Osteoblast (primary cell): ENCODE measurements at places on chromosomes 11 and 22. TPM values are rescaled to one million over a fixed set of nuclear protein-coding genes. Genes with fewer than 3 reads are reported as not detected.
A peak's percentile ranks its signal among the peaks of the same experiment; 100 is the strongest.

Gene SLC35E4
- total RNA-seq: 13.0 TPM in 2 replicates

Gene RIMBP3B
- 0.29 TPM in 1 of 2 replicates, not detected in the other for total RNA-seq

Gene PRRG4
- total RNA-seq: 0.29 and 0.36 TPM in 2 replicates

Gene BTG4
- total RNA-seq: 0.29 TPM in 1 of 2 replicates, not detected in the other

Gene KCNJ1
- not detected in 2 replicates for total RNA-seq

Gene CDC42EP2
- total RNA-seq: 15.0 and 15.6 TPM in 2 replicates

Gene CRACR2B
- 0.59 and 0.72 TPM in 2 replicates for total RNA-seq

Gene ROM1
- total RNA-seq: 6.5 TPM in 2 replicates

Gene TEX12
- total RNA-seq: 0.59 TPM in 1 of 2 replicates, not detected in the other

Gene NTM
- 48.1 and 92.8 TPM in 2 replicates for total RNA-seq

Gene OR6T1
- total RNA-seq: not detected in 2 replicates

Gene PYGM
- total RNA-seq: 0.29 and 0.36 TPM in 2 replicates

Gene OR6Q1
- not detected in 2 replicates for total RNA-seq

Gene BTBD18
- not detected in 2 replicates for total RNA-seq

- peaks cover 15% of the 10 kb centered on the region for H3K4me1 ChIP-seq
- no peak overlapping the region for H3K4me3 ChIP-seq
- no peaks in the 10 kb centered on the region for H3K27me3 ChIP-seq
Measured at GRCh38 chr11:9493492-9493891, 32.7 kb downstream of the ZNF143 start.

DNA sequence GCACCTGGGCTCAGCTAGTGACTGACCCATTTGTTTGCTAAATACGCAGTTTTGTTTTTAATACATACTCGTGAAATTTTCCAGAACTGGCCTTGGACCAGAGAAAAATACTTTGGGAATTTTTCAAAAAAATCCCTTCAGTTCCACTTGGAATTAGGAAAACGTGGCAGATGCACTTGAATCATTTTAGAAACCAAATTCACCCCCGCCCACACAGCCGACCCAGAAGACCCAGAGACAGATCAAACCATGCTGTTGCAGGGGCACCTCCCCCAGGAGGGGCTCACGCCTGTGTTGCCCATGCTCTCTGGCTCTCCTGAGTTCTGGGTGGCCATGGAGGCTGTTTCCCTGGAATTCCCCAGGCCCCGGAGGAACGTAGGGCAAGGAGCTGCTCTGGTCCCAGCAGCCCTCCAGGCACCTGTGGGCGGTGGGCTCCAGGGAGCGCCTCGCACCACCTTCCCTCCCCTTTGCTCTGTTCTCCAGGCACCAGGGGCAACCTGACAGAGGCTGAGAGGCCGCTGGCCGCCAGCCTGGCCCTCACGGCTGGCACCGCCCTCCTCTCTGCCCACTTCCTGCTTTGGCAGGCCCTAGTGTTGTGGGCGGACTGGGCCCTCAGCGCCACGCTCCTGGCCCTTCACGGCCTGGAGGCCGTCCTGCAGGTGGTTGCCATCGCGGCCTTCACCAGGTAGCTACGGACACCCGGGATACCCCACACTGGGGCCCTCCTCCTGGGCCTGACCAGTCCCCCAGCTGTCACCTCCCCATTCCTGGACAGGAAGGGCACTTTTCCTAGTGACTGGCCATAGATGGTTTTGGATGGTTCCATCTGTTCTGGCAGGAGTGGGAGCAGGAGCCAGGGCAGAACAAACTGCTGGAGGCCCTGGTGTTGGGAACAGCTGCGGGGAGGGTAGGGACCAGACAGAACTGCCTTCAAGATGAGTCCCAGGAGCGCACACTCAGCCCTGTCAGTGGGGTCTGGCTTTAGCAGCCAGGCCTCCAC lies 3.3 kb upstream of the EPS8L2 start:
- peaks cover 21% of the 10 kb centered on the region for H3K4me1 ChIP-seq
- no peak overlapping the region for H3K27ac ChIP-seq
- peaks cover 11% of the 10 kb centered on the region for H3K36me3 ChIP-seq
- no peaks in the 10 kb centered on the region for H3K27me3 ChIP-seq

DNA sequence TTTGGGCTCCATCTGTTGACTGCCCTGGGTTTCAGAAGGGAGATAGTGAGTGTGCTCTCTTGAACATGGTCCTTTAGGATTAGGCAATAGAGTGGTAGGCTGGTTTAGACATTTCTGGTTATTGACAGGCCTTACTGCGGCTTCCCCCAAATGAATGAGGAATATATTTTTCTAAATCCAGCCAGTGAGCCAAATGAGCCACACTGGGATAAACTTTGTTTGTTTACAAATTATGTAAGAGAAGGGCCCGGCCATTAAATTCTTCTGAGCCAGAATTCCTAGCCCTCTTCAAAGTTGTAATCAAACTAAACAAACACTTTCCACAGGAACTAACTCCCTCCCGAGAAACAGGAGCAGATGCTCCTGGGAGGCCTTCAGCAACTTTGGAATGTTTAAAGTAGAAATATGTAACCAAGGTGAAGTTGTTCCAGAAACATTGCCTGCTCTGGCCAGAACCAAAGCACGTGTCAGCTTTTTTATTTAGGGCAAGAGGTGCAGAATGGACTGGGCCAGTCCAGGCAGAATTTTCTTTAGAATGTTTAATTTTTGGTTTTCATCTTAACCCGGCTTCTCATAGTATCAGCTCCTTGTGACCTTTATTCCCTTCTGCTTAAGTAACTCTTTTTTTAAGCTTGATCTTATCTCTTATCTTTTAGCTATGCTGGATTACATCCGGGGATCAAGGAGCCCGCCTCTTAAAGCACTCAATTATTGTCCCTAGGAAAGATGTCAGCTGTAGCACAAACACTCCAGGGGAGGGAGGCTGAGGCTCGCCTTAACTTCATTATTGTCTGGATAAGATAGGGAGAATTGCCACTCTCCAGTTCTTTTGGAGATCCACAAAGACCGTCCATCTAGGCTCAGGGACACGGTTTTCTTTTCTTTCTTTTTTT lies 28.7 kb downstream of the ZNRF3 start:
- peak overlapping the region; percentile 30 for H3K27ac ChIP-seq
- peaks cover 25% of the 10 kb centered on the region for H3K4me1 ChIP-seq
- no peaks in the 10 kb centered on the region for H3K36me3 ChIP-seq
- H3K4me3 ChIP-seq: no peak overlapping the region
- H3K27me3 ChIP-seq: no peaks in the 10 kb centered on the region

GRCh38 chr22:49900441-49901230 lies 17.6 kb downstream of the ALG12 start:
- no peaks in the 10 kb centered on the region for H3K4me1 ChIP-seq
- no peak overlapping the region for H3K27ac ChIP-seq
- DNase-seq: no peak
- no peak overlapping the region for H3K4me3 ChIP-seq
- H3K27me3 ChIP-seq: no peaks in the 10 kb centered on the region

DNA sequence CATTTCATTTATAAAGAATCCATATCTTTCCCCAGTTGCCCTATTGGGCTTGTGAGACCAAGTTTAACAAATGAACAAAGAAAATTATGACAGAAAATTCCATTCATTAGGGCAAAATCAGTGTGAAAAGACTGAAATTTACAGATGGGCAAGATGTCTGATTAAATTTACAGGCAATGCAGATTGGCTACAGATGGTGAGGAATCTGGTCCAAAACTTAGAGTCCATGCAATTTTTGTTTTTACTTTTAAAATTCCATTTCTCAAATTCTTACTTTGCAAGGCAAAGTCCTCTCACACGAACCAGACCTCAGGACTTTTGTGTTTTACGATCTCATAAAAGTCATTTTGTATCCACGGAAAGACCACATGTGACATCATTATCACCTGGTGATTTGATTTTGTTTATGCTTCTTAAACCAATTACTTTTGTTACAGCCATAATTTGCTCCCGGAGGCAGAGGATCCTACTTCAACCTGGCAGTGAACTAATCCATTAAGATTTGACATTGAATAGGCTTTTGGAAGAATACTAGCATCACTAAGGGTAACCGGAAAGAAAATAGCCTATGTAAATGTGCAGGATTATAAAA lies 843.7 kb upstream of the CHORDC1 start:
- no peaks in the 10 kb centered on the region for H3K27me3 ChIP-seq
- no peak for DNase-seq
- no peak overlapping the region for H3K27ac ChIP-seq

- no peaks in the 10 kb centered on the region for H3K27me3 ChIP-seq
- peak overlapping the region; percentile 78 for H3K4me3 ChIP-seq
- no peak overlapping the region for H3K27ac ChIP-seq
- peaks cover 24% of the 10 kb centered on the region for H3K4me1 ChIP-seq
- no peaks in the 10 kb centered on the region for H3K36me3 ChIP-seq
- peak; percentile 82 for DNase-seq
Measured at GRCh38 chr11:17354601-17354991, 3.0 kb downstream of the NCR3LG1 start.

DNA sequence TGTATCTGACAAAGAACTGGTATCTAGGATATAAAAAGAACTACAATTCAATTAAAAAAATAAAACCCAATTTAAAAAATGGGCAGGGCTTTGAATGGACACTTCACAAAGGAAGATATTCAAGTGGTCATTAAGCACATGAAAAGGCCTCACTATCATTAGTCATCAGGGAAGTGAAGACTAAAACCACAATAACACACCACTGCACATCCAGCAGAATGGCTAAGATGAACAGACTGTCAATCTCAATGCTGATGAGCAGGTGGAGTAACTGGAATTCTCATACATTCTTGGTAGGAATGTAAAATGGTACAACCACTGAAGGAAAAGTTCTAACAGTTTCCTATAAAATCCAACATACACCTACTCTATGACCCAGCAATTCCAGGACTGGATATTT lies 8.9 kb downstream of the HPS4 start:
- H3K4me3 ChIP-seq: no peak overlapping the region
- H3K4me1 ChIP-seq: peaks cover 24% of the 10 kb centered on the region
- no peaks in the 10 kb centered on the region for H3K27me3 ChIP-seq

GRCh38 chr11:26025676-26026075 lies 306.3 kb upstream of the ANO3 start:
- no peaks in the 10 kb centered on the region for H3K36me3 ChIP-seq
- H3K27me3 ChIP-seq: no peaks in the 10 kb centered on the region
- H3K4me1 ChIP-seq: no peaks in the 10 kb centered on the region
- H3K4me3 ChIP-seq: no peak overlapping the region

GRCh38 chr11:45280449-45280848 lies 5.7 kb downstream of the SYT13 start:
- peaks cover 31% of the 10 kb centered on the region for H3K27me3 ChIP-seq
- H3K27ac ChIP-seq: no peak overlapping the region
- DNase-seq: no peak
- no peaks in the 10 kb centered on the region for H3K36me3 ChIP-seq

- H3K4me3 ChIP-seq: no peak overlapping the region
- no peaks in the 10 kb centered on the region for H3K4me1 ChIP-seq
- DNase-seq: no peak
- H3K27ac ChIP-seq: no peak overlapping the region
- no peaks in the 10 kb centered on the region for H3K36me3 ChIP-seq
Measured at GRCh38 chr11:135022454-135022853, 610.4 kb upstream of the B3GAT1 start.

DNA sequence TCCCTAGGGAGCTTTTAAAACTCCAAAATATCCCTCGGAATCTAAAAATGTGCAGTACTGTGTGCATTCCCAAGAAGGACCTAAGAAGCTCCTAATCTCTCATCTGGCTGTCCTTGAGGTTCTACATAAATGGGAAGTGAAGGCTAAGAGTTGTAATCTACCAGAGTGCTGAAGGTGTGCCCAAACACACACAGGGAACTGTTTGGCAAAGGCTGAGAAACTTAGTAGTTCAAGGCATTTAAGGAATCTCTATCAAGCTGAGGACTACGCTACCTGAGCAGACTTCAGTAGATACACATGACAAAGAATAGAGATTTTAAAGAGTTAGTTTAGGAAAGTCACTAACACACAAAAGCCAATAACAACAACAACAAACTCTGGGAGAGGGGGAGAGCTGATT lies 71.1 kb downstream of the TTC28 start:
- no peaks in the 10 kb centered on the region for H3K27me3 ChIP-seq
- H3K36me3 ChIP-seq: no peaks in the 10 kb centered on the region
- H3K4me3 ChIP-seq: no peak overlapping the region

- no peak overlapping the region for H3K4me3 ChIP-seq
- peaks cover 90% of the 10 kb centered on the region for H3K36me3 ChIP-seq
- no peaks in the 10 kb centered on the region for H3K4me1 ChIP-seq
- H3K27ac ChIP-seq: no peak overlapping the region
Measured at GRCh38 chr11:64196626-64197025, 9.9 kb upstream of the FERMT3 start.

DNA sequence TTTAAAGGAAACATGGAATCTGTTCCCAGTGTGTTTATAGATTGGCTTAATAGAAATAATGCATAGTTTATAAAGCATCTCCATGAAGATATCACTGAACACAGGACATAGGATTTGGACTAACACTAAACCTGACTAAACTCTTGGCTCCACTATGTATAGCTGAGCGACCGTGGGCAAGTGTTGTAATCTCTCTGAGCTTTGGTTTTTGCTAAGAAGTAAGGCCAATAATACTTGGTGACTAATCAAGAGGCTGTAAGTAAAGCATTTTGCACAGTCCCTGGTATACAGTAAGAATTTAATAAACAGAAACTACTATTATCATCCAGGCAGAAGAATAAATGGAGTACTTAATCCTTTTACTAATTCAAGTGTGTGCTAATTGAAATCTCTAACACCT lies 125.5 kb upstream of the MTMR2 start:
- no peaks in the 10 kb centered on the region for H3K27me3 ChIP-seq
- H3K4me3 ChIP-seq: no peak overlapping the region
- H3K4me1 ChIP-seq: peaks cover 55% of the 10 kb centered on the region
- peak; percentile 86 for DNase-seq
- peak overlapping the region; percentile 65 for H3K27ac ChIP-seq

- no peaks in the 10 kb centered on the region for H3K4me1 ChIP-seq
- H3K27me3 ChIP-seq: peaks cover 11% of the 10 kb centered on the region
- no peak for DNase-seq
- H3K27ac ChIP-seq: no peak overlapping the region
Measured at GRCh38 chr11:32713496-32713895, 81.0 kb downstream of the CCDC73 start.

- peak; percentile 25 for DNase-seq
- H3K4me1 ChIP-seq: no peaks in the 10 kb centered on the region
- H3K36me3 ChIP-seq: no peaks in the 10 kb centered on the region
Measured at GRCh38 chr22:49149721-49150608, 677.7 kb downstream of the BRD1 start.
